ENCODE measurements at places on chromosomes 16 and 17.

- DNase-seq = no peak
Measured at GRCh38 chr17:13302983-13303382, 285.2 kb upstream of the ELAC2 start.

DNA sequence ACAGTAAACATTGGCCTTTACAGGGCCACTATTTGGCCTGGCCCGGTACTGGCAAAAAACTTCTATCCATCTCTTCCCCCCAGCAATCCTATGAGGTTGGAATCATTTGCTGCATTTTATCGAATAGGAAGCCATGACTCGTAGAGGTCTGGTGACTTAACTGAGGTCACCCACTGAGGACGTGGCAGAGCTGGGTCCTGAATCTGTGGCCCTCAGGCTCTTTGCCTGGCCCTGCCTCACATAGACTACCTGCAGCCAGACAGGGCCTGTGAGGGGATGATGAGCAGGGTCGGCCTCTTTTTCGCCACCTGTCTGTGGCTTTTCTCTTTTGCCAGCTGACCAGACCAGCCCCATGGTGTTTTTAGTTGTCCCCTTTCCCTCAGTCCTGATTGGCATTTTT lies 1.9 kb downstream of the PPP4C start:
- no peak for DNase-seq

GRCh38 chr17:20313306-20313705 lies 154.0 kb downstream of the LGALS9B start:
- no peak for DNase-seq

- no peak for DNase-seq
Measured at GRCh38 chr17:44094701-44095387, 24.3 kb downstream of the G6PC3 start.

DNA sequence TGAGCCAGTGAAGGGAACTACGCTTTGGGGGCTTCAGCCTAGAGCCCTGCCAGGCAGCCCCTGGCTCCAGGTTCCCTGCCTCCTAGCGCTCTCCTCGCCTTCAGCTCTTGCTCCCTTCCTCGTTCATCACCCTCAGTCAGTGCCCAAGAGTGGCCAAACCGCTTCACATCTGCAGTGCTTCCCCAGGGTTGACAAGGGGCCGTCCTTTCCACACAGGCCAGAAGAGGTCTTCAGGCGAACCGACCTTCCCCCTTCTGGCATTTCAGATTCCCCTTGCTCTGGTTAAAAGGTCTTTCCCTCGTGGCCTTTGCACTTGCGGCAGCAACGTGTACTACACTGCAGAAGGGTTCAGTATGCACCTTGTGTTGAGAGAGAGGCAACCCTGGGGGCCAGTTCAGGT lies 4.1 kb downstream of the RASD1 start:
- no peak for DNase-seq

- DNase-seq = no peak
Measured at GRCh38 chr17:48131216-48131824, 23.8 kb downstream of the SNX11 start.

DNA sequence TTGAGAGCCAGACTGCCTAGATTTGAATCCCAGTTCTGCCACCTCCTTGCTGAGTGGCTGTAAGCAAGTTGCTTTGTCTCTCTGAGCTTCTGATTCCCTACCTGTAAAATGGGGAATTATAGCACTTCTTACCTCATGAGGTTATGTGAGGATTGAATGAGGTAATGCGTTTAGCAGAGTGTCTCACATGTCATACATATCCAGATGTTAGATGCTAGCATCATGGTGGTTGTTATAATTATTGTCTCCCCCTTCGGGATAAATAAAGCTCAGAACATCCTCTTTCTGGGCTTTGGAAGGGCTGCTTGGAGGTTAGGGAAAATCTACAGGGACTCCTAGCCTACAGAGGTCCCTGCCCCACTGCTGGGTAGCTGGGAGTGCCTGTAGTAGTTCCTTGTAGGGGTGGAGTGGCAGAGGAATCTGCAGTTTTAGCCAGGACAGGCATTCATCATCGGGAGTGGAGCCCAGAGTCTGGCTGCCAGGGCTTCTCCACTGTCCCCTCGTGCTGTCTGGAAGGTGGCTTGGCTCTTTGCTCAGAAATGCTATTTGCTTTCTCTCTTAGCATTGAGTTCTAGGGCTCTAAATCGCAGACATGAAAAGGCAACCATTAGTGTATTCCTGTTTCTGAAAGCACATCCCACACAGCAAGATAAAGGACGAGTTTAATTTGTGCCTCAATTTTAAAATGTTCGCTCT lies 137.9 kb upstream of the CACNG3 start:
- DNase-seq = no peak

DNA sequence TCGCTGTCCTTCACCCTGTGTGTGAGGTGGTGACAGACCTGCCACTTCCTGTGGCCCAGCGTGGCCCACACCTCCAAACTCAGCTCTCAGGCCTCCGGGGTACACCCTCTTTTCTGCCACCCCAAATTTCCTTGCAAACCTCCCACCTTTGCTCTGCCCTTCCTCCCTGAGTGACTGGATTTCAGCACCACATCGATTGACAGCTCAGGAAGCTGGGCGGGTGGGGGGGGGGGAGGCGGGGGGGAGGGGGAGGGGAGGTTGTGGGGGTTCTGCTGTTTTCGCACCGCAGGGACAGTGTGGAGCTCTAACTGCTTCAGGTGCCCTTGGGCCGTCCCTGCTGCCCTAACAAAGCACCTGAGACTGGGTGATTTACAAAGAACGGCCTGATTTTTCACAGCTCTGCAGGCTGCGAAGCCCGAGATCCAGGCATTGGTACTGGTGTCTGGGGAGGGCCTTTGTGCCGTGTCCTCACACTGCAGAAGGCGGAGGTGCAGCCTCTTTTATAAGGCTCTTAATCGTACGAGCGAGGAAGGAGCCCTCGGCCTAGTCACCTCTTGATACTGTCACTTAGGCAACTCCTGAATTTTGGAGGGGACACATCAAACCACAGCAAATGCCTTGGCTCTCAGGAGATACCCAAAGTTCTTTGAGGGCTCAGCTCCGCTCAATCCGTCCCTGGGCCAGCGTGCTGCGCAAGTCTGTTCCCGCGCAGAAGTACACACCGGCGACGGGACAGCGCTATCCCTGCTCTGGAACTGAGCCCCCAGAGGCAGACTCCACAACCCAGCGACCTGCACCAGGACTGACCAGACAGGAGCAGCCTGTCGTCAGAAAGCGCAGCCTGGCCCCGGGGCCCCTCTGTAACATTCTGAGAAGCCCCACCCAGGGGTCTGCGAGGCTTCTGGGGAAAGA lies 3.6 kb downstream of the NDUFAF8 start:
- no peak for DNase-seq
